Activated T-cell treated with anti-CD3 and anti-CD28 coated beads, Interleukin-2, amount 50 U/mL, for 4 hours (primary cell): ENCODE measurements at places on chromosomes 4 and X. TPM values are rescaled to one million over a fixed set of nuclear protein-coding genes. Genes with fewer than 3 reads are reported as not detected.

SHOX gene
- total RNA-seq, result not detected

GALNTL6 gene
- not detected for total RNA-seq

NKX3-2 gene
- not detected for total RNA-seq

ARHGAP36 gene
- not detected for total RNA-seq

DCAF8L2 gene
- not detected for total RNA-seq

ADAMTS3 gene
- total RNA-seq, result 0.11 TPM

ERAS gene
- total RNA-seq, result not detected

CXCR3 gene
- total RNA-seq, result 44.9 TPM

FOXR2 gene
- total RNA-seq, result not detected

GLRB gene
- not detected for total RNA-seq

DNAAF6 gene
- not detected for total RNA-seq

CTAG1A gene
- total RNA-seq, result not detected

PSAPL1 gene
- not detected for total RNA-seq

PABPC1L2B gene
- total RNA-seq, result not detected

ARX gene
- not detected for total RNA-seq

GRPR gene
- total RNA-seq, result not detected

DOK7 gene
- not detected for total RNA-seq

ADGRA3 gene
- total RNA-seq, result 11.1 TPM

GLOD5 gene
- not detected for total RNA-seq

CT47B1 gene
- total RNA-seq, result not detected

PCSK1N gene
- total RNA-seq, result 2.8 TPM

MAGEB1 gene
- not detected for total RNA-seq

SCD5 gene
- 0.84 TPM for total RNA-seq
